ENCODE measurements at places on chromosomes 1 and 21. TPM values are rescaled to one million over a fixed set of nuclear protein-coding genes. Genes with fewer than 3 reads are reported as not detected.
A peak's percentile ranks its signal among the peaks of the same experiment; 100 is the strongest.

GRCh38 chr1:3105167-3105863 is 36.3 kb downstream of the PRDM16 start:
- H3K36me3 ChIP-seq, result no peaks in the 10 kb centered on the region
- DNase-seq, result no peak
- H3K4me3 ChIP-seq, result no peak overlapping the region
- no peaks in the 10 kb centered on the region for H3K27me3 ChIP-seq
- peak overlapping the region; percentile 35 for H3K27ac ChIP-seq

The SPRR1A gene
- total RNA-seq, result not detected

- no peak for DNase-seq
- H3K27ac ChIP-seq, result no peak overlapping the region
- no peak overlapping the region for H3K4me3 ChIP-seq
- no peaks in the 10 kb centered on the region for H3K4me1 ChIP-seq
- H3K27me3 ChIP-seq, result no peaks in the 10 kb centered on the region
Observed at GRCh38 chr1:29586215-29586614, 349.9 kb downstream of the PTPRU start.

DNA sequence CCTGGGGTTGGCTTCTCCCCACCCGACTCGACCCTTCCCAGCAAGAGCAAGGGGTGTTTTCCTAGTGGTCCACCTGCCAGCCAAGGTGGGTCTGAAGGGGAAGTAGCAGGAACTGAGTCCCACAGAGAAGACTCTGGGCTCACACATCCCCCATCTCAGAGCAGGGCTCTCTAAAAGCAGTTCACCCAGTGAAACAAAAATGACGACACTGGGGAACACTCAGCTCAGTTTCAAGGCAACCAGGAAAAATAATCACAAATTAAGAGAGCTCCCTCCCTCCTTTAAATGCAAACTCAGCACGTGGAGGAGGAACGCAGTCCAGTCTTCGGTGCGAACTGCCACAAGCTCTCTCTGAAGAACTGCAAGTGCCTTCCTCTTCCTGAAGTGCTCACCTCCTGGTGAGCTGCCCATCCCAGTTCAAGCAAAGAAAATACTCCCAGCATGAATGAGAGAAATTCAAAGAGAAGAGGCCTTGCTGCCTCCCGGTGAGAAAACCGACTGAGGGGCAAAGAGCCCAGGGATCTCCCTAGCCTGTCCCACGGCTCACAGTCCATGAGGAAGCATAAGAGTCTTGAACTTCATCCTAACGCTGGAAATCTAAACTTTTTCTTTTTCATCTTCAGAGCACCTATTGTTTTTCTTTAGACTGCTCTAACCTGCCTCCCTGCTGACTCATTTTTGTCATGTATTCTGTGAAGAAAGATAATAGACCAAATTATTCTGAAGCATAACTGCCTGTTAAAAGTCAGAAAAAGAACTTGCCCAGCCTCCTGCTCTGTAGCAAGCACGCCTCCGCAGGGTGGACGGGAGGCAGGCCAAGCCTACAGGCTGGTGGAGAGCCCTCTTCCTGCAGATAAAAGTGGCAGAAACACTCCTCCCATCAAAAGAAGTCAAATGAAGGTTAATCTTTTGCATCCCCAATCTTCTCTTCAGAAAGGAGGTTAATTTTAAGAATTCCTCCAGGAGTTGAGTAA is 281.4 kb downstream of the HHIPL2 start:
- no peak for DNase-seq
- H3K36me3 ChIP-seq, result no peaks in the 10 kb centered on the region
- H3K4me3 ChIP-seq, result no peak overlapping the region
- no peak overlapping the region for H3K27ac ChIP-seq
- no peaks in the 10 kb centered on the region for H3K4me1 ChIP-seq

The FCRL3 gene
- total RNA-seq, result not detected

- H3K4me1 ChIP-seq, result no peaks in the 10 kb centered on the region
- H3K36me3 ChIP-seq, result no peaks in the 10 kb centered on the region
- no peak overlapping the region for H3K27ac ChIP-seq
- no peaks in the 10 kb centered on the region for H3K27me3 ChIP-seq
- no peak for DNase-seq
Observed at GRCh38 chr1:216194721-216195120, 228.5 kb downstream of the USH2A start.
